ENCODE measurements at places on chromosomes 3 and 15. TPM values are rescaled to one million over a fixed set of nuclear protein-coding genes. Genes with fewer than 3 reads are reported as not detected.

GRCh38 chr15:70525551-70525950 is 237.8 kb downstream of the UACA start:
- no peak for DNase-seq

Gene CLDN18
- total RNA-seq: 246 TPM

DNA sequence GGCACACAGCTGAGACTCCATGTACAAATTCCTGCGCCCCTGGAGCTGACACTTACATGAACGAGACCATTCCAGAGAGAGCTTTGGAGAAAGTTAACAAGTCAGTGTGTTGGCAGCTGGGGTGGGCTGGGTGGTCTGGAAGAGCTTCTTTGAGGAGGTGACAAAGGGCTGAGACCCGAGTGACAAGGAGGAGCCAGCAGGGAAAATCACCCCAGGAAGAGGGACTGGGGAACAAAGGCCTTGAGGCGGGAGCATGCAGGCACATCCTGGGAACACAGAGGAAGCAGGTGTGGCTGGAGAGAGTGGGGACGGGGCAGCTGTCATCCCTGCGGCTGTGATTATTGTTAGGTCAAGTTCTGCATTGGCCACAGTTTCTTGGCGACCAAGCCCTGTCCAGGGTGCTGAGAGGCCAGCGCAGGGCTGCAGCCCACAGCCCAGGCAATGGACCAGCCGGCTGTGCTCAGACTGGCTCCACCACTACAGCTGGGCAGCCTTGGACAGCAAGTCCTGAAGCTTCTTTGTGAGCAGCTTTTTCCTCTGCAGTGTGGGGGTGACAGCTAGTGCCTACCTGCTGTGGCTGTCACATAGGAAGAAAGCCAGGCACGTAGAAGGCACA is 34.2 kb upstream of the PRR23E start:
- no peak for DNase-seq

DNA sequence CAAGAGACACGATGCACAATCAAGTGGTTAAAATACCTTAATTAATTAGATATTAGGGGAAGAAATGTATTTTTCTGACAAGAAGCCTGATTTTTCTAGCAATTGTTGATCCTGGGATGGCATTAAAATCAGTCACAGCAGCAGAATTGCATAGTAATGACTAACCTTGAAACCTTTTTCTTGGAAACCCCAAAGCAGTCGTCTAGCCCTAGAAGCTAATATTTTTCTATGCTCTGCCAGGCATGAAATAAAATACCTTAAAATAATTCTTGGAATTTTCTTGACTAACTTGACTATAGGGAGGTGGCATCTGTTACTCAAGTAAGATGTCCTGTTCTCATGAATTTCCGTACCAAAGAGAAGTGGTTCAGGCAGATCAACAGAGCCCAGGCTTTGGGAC is 204.1 kb downstream of the THRB start:
- no peak for DNase-seq

Gene MAP6D1
- total RNA-seq: 1.1 TPM

Gene SPTBN5
- total RNA-seq: 9.4 TPM

DNA sequence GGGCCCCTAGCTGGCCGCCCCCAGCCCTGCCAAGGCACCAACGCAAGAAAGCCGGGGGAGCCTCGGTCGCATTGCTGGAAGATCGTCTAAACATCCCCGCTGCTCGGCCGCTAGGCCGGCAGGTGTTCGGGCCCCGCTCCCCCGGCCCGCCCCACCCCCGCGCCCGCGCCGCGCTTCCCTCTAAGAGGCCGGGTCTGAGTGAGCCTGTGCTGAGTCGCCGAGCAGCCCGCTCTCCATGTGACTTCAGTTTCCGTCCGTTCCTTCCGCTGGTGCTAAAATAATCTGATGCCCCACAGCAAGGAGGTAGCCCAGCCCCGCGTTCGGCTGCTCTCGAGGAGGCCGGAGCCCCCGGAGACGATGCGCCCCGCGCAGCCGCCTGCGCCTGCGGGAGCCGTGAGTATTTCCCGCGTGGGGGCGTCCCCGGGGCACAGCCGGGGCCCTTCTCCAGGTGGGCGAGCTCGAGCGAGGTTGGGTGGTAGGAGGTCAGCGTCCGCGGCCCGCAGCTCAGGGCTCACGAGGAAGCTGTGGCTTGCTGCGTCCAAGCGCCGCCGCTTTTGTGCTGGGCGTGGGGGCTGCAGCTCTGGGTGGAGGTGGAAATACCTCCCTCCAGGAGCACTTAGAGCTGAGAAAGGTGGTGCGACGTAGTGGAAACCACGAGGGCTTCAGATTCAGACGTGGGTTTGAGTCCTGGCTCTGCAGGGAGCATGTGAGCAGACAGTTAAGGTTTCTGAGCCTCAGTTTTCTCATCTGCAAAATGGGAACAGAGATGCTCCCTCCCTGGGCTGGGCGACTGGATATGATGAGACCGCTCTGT is at the start of gene NRROS:
Gene NRROS, plus strand, starts transcription at position 212 of the 814 bp plus-strand sequence. CDS start 14,846 bp downstream, outside the sequence.
- peak; percentile 84 for DNase-seq

DNA sequence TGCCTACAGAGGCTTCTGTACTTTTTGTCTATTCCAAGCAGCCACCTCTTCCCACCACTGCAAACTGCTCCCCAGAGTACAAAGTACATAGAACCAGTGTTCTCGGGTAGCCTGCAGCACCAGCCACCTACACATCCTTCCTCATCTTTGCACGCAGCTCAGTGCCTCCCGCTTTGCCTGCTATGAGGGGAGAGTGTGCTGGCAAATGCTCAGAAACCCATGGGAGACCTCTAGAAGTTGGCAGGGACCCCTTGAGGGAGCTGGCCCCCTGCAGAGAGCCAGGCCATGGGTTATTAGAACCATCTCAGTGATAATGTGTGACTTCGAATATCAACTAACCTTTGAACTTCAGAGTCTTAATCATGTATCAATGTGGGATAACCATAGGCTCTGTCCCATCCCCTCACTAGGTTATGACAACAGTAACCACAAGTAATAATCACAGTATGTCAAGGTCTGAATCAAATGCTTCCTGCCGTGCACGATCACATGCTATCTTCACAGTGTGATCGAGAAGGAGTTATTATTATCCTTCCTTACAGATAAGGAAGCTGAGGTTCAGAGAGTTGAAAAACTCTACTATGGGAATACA is 22.8 kb upstream of the SMAD3 start:
- DNase-seq: no peak

Gene ATP13A5
- 2.1 TPM for total RNA-seq

Data from upper lobe of left lung (tissue), 6 donors.